ENCODE measurements at places on chromosomes 2 and 18.

DNA sequence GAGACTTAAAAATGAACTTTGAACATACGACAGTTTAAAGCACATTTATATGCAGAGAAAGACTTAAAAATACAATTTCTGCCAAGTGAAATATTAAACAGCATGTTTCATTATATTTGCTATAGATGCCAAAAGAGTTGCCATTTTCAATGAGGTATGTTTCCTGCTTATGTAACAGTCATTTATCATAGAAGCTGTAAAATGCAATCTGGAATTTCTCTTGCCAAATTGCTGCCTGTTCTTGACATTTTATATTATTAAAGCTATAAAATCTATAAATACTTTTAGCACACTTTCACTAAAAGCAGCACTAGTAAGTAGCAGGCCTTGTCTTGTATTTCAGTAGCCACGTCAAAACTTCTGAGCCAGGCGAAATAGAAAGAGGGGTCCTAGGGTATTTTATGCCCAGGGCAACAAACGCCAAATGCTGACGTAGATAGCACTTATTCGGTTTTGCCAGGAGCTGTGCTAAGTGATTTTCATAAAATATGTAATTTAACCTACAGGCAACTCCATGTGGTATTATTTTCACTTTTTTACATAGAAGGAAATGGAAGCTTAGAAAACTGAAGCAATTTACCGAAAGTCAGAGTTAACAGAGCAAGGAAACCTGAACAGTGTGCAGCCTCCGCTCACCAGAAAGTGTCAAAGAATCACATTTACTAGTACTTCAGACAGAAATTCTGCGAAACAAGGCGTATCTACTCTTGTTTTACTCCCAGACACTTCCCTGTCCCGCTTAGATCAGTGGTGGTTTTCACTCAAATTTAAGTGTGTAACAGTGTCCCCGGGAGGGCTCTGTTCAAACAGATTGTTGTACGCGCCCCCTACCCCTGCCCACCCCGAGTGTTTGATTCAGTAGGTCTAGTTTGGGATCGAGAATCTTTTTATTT, 1.2 kb upstream of the CYP20A1 start:
- DNase-seq, result no peak

DNA sequence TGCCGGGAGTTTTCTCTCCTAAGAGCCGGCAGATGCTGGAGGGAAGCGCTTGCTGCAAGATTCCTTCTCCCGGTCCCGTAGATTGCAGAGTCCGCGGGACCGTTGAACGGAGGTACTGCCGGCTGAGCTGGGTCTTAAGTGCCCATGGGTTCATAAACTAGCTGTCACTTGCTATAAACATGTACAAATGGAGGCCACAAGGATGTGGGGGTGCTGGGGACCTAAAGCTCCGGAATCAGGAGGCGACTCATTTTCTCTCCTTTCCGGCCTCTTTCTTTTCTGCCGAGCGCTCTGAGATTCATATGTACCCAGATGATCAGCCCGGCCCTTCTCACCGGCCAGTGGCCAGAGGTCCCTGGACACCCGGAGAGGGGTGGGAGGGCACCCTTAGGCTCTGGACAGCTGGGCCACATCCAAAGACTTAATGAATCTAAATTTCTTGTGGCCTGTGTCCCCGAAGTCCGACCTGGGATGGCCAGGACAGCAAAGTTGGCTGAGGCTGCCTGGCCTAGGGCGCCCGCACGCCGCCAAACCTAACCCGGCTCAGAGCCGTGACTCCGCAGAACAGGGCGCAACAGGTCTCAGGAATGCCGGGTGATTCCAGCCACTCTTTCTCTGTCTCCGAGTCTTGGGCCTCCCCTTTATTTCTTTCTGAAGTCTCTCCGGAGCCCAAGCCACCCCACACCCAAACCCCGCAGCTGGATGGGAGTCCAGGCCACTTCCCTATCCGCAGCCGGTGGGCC, 2.4 kb upstream of the PAX3 start:
- DNase-seq, result no peak

- DNase-seq, result peak; percentile 12
Observed at GRCh38 chr2:187210726-187211125, 237.3 kb downstream of the CALCRL start.

DNA sequence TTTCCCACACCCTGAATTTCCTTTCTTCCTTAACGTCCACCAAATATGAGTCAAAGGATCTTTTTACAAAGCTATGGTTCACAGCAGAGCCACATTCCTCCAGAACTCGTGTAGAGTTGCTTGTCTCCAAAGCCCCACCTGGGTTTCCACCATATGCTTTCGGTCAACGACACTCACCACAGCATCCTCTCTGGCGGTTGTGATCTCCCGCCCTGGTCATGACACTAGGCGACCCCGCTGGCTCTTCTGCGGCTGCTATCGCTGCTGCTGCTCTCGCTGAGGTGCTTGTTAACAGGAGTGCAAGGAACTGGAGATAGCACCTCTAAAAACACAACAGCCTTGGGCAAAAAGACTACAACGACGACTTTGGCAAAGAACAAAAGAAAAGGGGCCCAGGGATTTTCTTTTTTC, 340 bp downstream of the SLC40A1 start:
- DNase-seq, result no peak

DNA sequence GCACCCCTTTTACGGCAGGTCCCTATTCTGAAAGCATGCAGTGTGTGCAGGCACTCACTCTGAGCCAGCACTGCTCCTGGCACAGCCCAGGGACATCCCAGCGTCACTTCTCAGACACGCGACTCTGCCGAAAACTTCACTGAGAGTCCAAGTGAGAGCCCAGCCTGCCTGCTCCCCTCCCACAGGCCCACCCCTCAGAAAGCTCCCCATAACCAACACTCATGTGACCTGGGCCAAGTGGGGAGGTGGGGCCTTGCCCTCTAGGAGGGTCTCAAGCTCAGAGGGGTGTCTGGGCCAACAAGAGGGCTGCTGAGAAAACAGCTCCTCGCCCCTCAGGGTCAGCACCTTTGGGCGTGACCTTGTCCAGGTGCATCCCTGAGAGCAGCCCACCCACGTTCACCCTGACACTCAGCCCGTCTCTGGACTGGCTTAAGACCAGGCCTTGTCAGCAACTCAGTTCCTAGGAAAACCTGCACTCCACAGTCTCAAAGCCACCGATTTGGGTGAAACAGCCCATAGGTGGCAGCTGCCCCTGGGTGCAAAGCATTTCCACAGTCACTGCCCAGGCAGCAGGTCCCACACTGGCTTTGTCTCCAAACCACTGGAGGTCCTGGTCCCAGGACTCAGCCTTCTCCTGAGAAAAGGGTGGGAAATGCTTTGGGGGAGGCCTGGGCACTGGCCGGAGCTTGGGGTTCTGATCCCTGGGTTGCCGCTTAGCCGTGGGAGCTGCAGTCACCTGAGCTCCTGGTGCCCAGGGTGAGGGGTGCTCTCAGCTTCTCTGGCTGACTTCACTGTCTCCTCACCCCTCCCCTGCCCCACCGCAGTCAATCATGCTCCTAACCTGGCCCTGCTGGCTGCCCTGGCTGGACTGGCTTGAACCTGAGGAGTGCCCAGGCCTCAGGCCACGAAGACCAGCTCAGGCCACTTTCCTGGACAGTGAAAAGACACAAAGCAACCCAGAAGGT, 209.6 kb downstream of the HDAC4 start:
- DNase-seq, result no peak

DNA sequence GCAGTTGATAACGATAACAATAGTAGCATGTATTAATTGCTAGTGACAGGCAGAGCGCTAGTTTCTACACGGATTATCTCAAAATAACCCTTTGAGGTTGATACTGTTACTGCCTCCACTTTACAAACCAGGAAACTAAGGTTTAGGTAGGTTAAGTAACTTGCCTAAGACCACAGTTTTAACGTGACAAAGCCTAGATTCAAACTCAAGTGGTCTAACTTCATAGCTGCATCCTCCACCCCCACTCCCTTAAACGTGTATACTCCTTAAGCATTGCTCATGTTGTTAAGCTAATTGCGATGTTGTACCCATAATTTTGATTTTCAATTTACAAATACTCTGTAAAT, 1.2 kb downstream of the ME2 start:
- DNase-seq, result no peak

GRCh38 chr2:171146633-171147032, 14.1 kb downstream of the TLK1 start:
- peak; percentile 73 for DNase-seq

DNA sequence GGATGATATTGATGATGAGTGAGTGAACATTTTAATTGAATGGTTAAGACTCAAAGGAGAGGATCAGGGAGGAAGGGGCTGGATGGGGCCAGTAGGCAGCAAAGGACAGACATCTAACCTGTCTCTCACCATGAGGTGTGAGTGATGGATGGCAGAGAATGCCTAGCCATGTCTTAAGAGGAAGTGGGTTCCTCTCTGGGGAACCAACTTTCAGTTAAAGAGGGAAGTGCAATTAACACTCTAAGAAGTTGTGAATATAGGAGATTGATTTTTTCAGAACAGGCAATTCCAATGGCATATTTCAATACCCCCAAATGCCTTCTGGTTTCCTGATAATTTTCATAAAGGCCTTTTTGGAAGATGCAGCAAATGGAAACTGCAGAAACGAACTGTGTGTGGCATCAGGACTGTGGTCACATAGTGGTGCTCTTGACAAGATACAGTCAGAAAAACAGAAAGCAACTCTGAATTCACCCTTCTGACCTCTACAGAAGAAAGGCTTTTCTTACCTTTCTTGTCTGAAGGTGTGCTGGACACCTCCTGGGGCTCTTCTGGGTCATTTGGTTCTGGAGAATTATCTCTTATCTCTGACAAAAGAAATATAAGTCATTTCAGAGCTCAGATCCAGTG, 10.2 kb downstream of the SP110 start:
- peak; percentile 53 for DNase-seq

DNA sequence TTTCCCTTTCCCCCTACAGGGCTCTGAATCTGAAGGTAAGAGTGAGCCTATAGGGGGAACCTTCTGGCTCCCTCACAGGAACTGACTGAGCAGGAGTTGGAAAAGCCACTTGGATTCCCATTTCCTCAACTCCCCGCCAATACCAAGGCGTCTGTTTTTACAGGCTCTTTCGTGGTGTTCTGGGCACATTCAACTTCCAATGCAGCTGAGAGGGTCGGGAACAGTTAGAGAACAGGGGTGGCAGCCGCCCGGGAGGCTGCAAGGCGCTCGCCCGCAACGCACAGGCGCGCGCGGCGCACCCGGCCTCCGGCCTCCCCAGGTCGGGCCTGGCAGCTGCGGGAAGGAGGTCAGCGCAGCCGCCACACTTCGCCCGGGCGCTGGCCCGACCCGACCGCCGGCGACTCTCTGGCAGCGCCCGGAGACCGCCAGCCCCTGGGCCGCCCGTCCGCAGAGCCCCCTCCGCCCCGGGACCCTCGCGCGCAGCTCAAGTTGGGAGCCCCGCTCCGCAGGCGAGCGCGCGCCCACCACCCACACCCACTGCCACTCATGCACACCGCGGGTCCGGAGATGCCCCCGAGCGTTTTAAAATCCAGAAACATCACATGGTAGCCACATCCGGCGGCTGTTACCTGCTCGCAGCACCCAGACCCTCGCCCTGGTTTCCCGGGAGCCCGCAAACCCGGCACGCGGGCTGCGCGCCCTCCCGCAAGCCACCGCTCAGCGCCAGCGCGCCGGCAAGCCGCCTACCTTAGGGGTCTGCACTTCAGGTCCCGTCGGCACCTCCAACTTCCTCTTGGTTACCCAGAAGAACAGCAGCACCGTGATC, 816 bp downstream of the GALNT14 start:
- DNase-seq, result no peak

- DNase-seq, result no peak
Observed at GRCh38 chr18:9839853-9840252, 45.9 kb upstream of the TXNDC2 start.

GRCh38 chr2:210269148-210269547, 43.9 kb upstream of the ACADL start:
- DNase-seq, result no peak

DNA sequence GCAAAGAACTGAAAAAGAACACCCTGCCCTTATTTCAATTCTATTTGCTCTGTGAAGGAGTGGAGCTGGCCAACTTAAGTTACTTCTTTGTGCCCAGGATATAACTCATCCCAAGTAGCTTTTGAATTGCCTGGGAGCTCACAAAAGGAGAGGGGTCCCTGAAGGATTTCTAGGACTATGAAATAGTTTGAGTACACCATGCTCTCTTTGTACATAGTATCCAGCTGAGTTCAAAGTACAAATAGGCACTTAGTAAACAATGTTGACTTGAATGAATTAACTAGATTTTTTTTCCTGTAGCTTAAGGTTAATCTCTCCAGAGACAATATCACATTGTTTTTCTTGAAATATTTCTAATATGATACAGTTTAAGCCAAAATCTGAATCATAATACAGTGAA, 47.7 kb downstream of the ZC3H15 start:
- no peak for DNase-seq

GRCh38 chr2:236852100-236852976, 233.4 kb upstream of the COPS8 start:
- no peak for DNase-seq

DNA sequence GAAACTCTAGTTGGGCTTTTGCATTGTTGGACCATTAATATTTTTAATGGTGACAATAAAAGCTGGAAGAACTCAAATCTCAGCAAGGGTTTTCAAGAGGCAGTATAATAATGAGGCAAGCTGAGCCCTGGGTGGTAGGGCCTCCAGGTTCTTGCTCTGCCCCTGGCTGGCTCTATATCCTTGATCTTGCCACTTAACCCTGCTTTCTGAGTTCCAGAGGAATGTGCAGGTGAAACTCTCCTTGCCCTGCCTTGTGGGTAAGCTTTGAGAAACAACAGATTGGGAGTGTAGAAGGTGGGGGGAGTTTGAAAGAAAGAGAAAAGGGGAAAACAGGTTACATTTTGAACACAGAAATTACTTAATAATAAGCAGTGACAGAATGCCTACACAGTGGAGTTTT, 103.3 kb upstream of the MAP4K3 start:
- DNase-seq, result no peak

GRCh38 chr2:148614014-148614321, 30.6 kb upstream of the EPC2 start:
- peak; percentile 41 for DNase-seq

DNA sequence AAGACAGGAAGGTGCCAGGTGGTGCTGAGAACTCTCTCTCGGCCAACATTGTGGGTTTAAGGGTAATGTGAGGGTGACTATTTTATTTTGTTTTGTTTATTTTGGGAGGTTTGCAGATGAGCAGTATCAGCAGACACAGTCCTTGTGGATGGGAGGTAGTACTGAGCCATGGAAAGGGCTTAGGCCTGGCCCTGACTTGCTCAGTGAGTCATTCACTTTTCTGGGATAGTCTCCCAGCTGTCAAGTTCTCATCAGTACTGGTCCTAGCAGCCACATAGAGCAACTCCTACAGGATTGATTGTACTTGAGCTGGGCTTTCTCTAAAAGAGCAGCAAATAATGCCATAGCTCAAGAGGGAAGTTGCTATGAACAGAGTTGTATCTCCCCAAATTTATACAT, 175.2 kb downstream of the LOXHD1 start:
- no peak for DNase-seq

GRCh38 chr18:49017813-49018553, 67.2 kb upstream of the SMAD7 start:
- DNase-seq, result no peak

- DNase-seq, result peak; percentile 64
Observed at GRCh38 chr2:148643998-148644882, at the start of gene EPC2. TSS of gene EPC2 (plus strand) at chr2:148644751. CDS start at chr2:148645018, 267 bp downstream.

- no peak for DNase-seq
Observed at GRCh38 chr2:69208023-69208595, 178.9 kb downstream of the GFPT1 start.

- no peak for DNase-seq
Observed at GRCh38 chr2:176024083-176024482, 22.0 kb upstream of the LNPK start.

All from inflammatory macrophage treated with lipopolysaccharide for 1 hour (primary cell).